ENCODE measurements at places on chromosomes 1 and 21.

- no peak for DNase-seq
These were observed 99.7 kb downstream of the NOS1AP start for GRCh38 chr1:162169031-162169790.

GRCh38 chr1:10399444-10399941 lies 629 bp downstream of the PGD start:
- peak; percentile 20 for DNase-seq

DNA sequence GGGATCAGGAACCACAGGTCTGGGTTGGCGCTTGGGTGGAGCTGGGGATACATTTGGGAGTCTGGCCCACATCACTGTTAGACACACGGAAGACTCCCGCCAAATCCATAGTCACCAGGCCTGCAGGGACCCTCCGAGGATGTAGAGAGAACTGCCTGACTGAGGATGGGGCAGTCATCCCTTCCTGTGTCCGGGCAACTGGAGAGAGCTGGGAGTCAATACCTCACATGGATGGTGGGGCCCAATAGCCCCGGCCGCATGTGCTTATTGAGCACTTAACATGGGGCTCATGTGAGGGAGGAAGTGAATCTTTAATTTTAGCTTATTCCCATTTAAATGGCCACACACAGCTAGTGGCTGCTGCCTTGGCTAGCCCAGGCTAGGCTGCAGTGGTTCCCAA lies 124.5 kb downstream of the TLR5 start:
- no peak for DNase-seq

- no peak for DNase-seq
These were observed 137.8 kb upstream of the KRTAP19-8 start for GRCh38 chr21:31176080-31176551.

- no peak for DNase-seq
These were observed 97.2 kb downstream of the WDR64 start for GRCh38 chr1:241749041-241749944.

DNA sequence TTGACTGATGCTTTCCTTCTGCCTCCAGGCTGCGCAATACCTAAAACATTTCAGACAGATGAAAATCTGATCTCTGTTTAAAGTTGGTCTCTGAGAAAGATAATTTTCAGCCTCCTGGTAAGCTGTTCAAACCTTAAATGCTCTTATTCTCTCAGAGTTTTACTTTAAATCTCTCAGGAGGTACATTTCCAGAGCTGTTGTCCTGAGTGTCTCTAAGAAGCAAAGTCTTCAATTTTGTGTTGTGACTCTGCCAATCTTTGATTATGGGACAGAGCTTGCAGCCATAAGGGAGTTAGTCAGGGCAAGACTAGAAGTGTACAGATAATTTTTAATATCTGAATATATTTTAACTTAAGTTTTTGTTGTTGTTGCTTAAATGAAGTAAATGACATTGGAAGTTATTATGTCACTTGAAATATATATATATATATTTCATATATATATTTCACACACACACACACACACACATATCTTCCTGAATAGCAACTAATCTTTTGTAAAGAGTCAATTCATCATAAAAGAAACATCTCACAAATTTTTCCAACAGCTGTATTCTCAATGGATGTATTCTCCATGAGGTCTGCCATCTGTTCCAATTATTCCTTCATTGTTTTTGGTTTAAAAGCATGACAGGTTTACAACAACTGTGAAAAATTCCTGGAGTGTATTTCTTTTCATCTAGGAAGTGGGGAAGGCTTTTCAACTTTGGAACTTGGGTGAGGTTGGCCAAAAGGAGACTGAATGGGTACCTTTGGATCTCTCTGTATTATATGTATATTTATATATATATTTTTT lies 259.4 kb downstream of the BACH1 start:
- DNase-seq, result no peak

GRCh38 chr1:177346790-177347359 lies 176.1 kb downstream of the BRINP2 start:
- no peak for DNase-seq

GRCh38 chr1:197327776-197328364 lies 59.8 kb downstream of the CRB1 start:
- DNase-seq, result no peak

GRCh38 chr1:194225821-194226220 lies 1039.4 kb upstream of the B3GALT2 start:
- DNase-seq, result no peak

GRCh38 chr1:19313636-19313959 lies 1.5 kb downstream of the SLC66A1 start:
- no peak for DNase-seq

- no peak for DNase-seq
These were observed 9.6 kb downstream of the TARBP1 start for GRCh38 chr1:234469376-234469775.

GRCh38 chr21:44925378-44925755 lies 4.7 kb upstream of the ITGB2 start:
- no peak for DNase-seq

- no peak for DNase-seq
These were observed 176.5 kb downstream of the VAV3 start for GRCh38 chr1:107788206-107789202.

DNA sequence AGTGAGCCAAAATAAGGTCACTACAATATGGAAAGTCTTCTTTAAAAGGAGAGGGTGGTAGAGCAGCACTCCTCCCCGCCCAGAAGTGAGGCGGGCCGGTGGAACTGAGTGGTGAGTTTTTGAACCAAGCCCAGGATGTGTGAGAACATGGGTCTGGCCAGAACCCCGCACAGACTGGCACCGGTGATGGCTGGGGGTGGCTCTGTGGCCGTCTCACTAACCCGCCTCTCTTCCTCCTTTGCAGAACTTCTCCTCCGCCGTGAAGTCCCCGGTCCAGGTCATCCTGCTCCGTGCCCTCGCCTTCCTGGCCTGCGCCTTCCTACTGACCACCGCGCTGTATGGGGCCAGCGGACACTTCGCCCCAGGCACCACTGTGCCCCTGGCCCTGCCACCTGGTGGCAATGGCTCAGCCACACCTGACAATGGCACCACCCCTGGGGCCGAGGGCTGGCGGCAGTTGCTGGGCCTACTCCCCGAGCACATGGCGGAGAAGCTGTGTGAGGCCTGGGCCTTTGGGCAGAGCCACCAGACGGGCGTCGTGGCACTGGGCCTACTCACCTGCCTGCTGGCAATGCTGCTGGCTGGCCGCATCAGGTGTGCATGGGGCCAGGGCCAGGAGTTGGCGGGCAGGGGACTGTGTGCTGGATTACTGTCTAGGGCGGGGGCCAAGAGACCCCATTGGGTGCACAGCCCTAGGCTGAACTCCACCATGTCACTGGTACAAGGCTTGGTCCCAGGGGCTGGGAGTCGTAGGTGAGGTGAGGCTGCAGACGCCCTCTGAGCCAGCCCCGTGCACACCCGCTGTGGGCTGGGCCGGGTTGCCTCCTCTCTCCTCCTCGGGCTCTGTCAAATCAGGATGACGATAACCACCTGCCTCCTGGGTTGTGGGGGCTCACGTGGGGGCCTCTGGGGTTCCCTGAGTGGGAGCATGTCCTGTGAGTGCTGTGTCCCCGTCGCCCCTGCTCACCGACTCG lies 12.4 kb downstream of the TMEM201 start:
- DNase-seq, result no peak

DNA sequence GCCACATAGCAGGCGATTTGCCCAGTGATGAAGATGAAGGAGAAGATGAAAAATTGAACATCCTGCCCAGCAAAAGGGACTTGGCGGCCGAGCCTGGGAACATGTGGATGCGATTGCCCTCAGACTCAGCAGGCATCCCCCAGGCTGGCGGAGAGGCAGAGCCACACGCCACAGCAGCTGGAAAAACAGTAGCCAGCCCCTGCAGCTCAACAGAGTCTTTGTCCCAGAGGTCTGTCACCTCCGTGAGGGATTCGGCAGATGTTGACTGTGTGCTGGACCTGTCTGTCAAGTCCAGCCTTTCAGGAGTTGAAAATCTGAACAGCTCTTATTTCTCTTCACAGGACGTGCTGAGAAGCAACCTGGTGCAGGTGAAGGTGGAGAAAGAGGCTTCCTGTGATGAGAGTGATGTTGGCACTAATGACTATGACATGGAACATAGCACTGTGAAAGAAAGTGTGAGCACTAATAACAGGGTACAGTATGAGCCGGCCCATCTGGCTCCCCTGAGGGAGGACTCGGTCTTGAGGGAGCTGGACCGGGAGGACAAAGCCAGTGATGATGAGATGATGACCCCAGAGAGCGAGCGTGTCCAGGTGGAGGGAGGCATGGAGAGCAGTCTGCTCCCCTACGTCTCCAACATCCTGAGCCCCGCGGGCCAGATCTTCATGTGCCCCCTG lies 3.3 kb downstream of the ZBTB18 start:
- DNase-seq, result no peak

DNA sequence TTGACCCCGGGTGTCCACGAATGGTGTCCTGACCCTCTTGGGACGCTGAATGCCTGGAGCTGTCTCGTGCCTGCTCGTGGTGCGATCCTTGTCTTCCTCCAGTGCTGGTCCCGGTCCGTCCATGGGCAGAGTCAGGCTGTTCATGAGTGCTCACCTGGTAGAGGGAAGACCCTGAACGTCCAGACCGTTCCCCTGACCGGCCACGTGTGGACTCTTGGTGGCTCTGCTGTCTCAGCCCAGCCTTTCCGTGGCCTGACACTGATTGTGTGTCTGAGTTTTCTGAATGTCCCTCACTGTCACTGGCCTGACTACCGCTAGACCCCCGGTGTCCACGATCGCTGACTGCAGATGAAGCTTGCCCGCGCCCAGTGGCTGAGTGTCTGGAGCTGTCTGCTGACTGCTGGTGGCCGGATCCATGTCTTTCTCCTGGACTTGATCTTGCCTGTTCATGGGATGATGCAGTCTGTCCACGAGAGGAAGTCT lies 11.7 kb downstream of the FLG start:
- no peak for DNase-seq

DNA sequence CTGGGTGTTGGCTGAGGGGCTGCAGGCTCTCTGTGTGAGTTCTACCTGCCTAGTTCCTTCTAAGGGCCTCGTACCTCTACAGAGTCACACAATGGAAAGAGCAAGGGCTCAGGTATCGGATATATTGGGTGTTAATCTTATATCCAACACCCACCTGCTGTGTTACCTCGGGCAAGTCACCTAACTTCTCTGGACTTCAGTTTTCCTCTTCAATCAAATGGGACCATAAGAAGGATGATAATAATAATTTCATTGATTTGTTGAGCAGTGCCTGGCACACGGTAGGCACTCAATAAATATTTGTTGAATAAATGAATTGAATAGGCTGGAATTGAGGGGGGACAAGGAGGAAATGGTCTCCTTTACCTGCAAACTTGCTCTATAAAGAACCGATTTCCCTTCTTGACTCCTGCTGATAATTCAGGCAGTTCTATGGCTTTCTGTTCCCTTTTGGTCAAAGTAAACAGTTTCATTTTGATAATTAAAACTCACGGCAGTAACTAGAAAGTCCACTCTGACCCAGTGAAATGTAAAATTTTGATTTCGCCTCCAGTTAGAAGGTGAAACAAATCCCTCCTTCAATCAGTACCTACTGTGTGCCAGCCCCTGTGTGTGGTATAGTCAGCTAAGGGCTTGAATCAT lies 16.5 kb upstream of the MAN1C1 start:
- no peak for DNase-seq

DNA sequence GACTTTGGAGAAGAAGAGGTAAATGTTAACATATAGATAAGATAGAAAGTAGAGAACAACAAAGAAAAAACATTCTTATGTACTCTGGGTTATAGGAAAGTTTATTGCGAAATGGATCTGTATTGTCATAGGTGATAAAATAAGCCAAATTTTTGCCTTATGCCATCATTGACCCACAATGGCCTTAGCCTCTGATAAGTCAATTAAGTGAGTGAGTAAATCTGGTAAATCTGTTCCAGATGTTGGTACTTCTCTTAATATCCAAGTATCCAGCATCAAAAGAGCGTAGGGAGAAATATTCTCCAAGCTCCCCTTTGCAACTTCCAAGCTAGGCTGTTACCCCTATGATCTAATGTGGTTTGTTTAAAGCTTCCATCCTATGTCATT lies 38.3 kb upstream of the CLCA4 start:
- no peak for DNase-seq

DNA sequence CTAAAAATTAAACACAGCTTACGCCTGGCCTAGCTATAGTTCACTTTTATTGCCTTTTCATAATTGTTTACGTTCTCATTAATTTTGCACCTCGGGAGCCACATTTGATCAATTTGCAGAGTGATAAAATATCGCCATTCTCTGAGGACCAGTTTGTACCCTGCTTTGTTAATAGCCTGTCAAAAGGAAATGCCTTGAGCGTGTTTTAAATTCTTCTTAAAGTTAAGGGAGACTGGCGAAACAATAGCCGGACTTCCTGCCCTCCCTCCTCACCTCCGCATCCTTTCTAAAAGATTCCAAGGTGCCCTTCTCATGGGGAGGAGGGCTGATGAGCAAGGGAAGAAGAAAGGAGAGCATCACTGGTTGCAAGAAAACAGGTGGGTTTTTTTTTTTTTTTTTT lies 271.6 kb downstream of the KCNJ6 start:
- no peak for DNase-seq

GRCh38 chr21:39523399-39523798 lies 71.6 kb downstream of the SH3BGR start:
- no peak for DNase-seq

DNA sequence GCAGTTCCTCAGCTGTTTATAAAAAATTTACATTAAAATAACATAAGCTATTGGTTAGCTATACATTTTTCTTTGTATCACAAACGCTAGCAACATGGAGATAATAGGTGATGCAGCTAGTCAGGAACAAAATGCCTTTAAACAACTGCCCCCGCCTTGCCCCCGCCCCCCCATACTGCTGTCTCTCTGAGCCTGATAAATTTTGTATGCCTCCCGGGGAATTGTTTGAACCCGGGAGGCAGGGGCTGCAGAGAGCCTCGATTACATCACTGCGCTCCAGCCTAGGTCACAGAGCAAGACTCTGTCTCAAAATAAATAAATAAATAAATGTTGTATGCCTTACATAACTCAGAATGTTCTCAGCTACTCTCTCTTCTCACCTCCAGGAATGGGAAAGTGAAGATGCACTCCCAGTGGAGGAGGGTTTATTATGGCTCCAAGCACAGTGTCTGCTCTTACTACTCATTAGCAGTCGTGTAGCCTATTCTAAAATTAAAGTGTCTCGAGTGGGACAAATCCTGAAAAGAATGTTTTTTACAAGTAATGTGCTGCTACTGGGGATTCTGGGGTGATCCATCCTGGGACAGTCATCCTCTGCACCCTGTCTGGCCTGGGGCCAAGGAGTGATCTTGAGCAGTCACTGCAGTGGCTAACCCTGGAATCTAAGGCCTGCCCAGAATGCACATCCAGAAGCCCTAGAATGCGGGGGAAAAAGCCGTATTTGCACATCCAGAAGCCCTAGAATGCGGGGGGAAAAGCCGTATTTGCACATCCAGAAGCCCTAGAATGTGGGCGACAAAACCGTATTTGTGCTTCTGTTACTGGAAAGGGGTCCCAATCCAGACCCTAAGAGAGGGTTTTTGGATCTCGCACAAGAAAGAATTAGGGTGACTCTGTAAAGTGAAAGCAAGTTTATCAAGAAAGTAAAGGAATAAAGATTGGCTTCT lies 39.4 kb upstream of the ZNF496 start:
- DNase-seq, result no peak
